ENCODE measurements at places on chromosomes 3 and 15.
A peak's percentile ranks its signal among the peaks of the same experiment; 100 is the strongest.

DNA sequence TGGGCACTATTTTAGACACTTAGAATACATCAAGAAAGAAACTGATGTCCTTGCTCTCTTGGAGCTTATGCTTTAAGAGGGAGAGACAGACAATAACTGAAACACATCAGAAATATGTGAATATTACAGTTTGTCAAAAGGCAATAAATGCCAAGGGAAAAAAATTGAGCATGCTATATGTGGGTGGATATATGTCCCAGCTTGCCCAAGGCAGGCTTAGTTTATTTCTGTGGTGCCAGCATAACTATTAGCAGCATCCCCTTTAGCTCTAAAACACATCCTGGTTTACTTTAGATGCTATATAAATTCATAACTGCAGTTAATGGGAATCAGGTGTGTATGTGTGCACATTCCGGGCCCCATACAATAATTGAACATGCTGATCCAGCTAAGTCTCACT lies 191.2 kb upstream of the PDZRN3 start:
- no peak for DNase-seq

DNA sequence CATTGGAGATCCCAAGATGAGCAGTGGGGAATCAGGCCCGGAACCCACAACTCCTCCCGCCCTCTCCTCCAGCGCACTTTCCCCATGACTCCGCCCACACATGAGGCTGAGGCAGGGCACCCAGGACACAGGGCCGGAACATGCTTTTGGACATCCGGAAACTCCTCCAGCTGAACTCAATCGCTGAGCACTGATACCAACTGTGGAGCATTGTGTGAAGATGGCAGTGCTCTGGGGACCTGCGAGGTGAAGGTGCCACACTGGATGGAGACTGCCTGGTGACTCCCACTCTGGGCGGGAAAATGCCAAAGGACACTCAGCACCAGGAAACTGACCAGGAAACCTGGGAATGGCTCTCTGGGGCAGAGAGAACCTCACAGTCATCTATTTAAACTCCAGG lies 189.1 kb downstream of the FAM43A start:
- no peak for DNase-seq

GRCh38 chr3:48927928-48928327 lies 9.3 kb downstream of the ARIH2 start:
- no peak for DNase-seq

DNA sequence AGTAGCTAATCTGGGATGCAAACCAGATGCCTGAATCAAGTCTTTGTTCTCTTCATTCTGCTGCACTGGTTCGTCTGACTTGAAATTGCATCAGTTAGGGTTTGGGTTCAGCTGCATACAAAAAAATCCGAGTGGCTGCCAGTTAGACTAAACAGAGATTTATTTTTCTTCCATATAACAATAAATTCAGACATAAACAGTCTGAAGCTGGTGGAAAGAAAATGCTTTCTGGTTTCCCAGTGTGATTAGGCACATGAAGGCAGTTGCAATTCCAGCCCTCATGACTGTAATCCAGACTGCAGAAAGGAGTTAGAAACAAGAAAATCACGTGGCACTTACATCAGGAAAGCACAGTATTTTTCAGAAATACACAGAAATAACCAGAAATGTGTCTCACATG lies 930.7 kb downstream of the MCTP2 start:
- no peak for DNase-seq

DNA sequence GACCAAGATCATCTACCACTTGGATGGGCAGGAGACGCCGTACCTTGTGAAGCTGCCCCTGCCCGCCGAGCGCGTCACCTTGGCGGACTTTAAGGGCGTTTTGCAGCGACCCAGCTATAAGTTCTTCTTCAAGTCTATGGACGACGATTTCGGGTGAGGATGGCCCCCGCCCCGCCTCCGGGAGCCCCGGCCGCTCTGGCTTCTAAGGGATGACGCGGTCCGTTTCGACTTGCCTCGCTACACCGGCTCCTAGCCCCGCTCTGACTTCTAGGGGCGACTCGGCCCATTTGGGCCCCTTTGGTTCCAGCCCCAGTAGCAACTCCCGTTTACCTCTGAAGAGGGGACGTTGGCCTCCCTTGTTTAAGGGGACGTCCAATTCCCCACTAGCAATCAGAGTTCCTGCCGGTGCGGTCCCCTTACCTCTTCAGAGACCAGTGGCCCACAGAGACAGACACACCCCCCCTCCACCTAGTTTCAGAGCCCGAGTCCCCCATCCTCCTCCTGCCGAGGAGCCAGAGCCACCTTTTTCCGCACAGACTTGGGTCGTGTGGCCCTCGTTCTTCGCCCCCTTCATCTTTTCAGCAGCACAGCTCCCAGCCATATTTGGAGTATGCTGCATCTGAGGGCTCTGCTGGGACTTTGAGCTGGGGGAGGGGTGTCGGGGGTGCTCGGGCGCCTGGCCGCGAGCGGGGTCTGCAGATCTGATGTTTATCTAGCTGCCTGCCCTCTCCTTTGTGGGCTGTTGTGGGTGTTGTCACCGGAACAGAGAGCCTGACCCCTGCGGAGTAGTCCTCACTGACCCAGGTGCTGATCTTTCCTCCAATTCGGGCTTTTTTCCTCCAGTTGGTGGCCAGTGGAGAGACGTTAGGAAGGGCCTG lies 706 bp downstream of the DVL3 start:
- peak; percentile 30 for DNase-seq

- DNase-seq, result no peak
Observed at GRCh38 chr3:45139372-45140140, 6.6 kb downstream of the CDCP1 start.

- no peak for DNase-seq
Observed at GRCh38 chr3:102790747-102791325, 356.0 kb downstream of the ZPLD1 start.

DNA sequence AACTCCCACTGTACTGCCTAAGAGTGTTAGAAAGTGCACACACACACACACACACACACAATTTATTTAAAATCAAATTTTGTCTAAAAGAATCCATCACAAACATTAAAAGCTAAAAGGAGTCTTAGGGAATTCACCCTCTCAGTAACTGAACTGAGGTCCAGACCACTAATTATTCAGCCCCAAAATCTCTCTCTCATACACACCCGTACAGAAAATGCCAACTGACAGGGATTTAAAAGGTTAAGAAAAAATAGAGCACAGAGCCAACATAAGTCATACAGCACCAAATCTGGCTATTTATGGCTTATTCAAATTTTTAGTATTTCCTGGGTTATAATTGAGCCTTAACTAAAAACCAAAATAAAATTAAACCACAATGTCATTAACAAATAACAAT lies 20.7 kb downstream of the GBE1 start:
- no peak for DNase-seq

DNA sequence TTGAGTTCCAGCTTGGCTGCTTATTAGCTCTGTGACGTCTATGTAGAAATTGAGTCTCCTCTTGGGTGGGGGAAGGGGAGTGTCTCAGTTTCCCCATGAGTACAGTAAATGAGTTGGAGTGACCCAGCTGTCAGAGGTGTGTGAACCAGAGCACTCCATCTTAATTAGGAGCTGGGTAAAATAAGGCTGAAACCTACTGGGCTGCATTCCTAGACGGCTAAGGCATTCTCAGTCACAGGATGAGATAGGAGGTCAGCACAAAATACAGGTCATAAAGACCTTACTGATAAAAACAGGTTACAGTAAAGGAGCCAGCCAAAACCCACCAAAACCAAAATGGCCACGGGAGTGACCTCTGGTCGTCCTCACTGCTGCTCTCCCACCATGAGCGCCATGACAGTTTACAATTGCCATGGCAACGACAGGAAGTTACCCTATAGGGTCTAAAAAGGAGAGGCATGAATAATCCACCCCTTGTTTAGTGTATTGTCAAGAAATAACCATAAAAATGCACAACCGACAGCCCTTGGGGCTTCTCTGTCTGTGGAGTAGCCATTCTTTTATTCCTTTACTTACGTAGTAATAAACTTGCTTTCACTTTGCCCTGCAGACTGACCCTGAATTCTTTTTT lies 222.4 kb downstream of the CACNA2D3 start:
- DNase-seq, result no peak

GRCh38 chr3:16841041-16841753 lies 43.6 kb upstream of the PLCL2 start:
- DNase-seq, result no peak

DNA sequence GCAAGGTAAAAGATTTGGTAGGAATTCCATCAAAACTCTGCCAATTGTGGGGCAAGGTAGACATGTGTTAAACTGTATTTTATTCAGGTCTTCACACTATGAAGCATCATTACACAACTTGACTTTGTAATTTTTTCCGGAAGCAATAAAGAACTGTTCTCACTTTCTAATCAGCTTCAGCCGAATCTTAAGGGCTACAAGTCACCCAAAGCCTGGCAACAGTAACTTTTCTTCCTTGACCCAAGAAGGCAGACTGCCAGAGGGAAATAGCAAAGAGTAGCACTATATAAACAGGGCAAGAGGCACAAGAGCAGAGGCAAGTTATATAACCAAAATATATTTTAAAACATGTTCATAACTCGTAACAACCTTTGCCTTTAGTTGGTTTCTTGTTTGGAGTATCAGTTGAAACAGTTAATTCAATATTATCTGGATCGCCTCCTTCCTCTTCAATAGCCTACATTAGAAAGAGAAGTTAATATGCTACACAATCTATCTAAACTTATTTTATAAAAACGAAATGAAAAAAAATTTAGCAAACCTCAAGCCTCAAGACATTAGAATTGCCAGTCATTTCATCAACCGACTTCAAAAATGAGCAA lies 1.4 kb downstream of the SLTM start:
- DNase-seq, result no peak

DNA sequence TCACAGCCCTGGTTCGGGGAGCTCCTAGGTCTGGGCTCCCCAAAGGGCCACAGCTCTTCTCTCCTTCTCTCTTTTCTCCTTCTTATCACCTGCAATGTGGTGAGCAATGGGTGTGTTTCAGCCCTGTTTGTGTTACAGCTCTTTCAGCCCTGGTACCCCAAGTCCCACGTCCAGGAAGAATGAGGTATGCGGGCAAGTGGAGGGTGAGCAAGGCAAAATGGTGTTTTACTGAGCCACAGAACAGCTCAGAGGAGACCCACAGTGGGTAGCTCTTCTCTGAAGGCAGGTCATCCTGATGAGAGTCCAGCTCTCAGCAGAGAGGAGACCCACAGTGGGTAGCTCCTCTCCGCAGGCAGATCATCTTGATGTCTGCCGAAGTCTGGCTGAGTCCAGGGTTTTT lies 86.8 kb downstream of the BFSP2 start:
- no peak for DNase-seq

DNA sequence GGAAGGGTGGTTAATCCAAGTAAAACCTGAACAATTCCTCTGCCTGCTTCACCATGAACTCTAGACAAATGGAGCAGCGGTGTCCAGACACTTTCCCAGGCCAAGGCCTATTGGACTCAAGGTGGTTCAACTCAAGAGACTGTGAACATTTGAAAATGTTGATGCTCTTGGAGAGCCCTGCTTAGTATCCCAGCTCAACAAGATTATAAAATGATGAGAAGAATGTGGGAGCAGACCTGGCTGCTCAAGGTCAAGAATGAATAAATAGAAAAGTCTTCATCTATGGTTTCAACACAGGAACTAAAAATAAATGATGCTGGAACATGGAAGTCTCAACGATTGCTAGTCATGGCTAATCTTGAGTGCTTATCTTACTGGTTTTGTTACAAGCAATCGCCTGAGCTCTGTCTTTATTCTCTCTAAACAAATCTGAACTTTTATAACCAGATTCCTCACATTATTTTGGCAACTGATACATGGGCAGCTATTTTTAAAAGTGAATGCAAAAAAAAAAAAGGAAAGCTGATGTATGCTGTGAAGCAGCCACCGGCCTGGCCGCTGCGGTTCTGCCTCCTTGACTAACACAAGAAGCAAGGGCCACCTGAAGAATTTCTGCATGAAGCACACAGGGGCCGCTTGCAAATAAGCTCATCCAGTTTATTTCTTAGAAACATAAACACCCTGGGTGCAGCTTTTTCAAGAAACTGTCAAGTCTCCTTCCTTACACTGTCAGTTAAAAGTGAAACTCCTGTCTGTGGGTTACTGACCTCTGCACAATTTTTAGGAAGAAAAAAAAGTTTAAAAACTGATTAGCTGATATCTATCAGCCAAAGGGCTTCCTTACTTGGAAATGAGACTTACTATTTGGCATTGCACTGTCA lies 120.1 kb upstream of the ARHGEF3 start:
- DNase-seq, result no peak

- DNase-seq, result no peak
Observed at GRCh38 chr15:100241572-100242482, 99.9 kb downstream of the ADAMTS17 start.

DNA sequence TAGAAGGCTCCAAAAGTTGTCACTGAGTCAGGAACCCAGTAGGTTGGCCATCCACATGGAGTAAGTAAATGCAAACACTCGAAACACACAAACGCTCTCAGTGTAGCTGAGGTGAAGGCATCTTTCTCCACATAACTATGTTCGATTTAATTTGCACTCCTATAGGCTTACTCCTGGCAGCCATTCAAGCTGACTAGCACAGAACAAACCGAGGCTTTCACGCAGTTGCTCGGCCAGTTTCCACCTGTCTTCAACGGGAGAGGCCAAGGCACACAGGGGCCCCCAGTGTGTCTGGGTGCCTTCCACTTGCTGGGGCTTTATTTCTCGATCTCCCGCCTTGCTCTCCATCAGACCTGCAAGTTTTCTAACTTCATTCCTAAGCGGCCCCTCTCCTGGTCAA lies 18.9 kb downstream of the RGMA start:
- peak; percentile 39 for DNase-seq

- DNase-seq, result no peak
Observed at GRCh38 chr15:61459785-61460707, 230.9 kb upstream of the RORA start.

DNA sequence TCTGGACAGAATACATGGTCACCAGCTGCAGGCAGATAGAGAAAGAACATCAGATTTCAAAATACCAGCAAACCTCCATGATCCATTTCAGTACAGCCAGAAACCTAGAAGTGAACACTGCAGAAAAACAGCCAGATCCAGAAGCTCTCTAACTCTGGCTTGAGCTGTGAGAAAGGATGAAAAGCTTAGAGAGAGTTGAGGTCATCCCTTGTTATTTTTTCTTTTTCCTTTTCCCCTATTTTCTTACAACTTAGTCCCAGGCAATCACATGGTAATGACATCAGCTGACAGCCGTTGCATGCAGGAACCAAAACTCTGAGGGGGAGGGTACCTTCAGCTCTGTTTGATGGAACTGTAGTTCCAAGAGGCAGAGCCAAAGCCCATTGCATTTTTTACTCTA lies 113.2 kb downstream of the TCF12 start:
- no peak for DNase-seq

DNA sequence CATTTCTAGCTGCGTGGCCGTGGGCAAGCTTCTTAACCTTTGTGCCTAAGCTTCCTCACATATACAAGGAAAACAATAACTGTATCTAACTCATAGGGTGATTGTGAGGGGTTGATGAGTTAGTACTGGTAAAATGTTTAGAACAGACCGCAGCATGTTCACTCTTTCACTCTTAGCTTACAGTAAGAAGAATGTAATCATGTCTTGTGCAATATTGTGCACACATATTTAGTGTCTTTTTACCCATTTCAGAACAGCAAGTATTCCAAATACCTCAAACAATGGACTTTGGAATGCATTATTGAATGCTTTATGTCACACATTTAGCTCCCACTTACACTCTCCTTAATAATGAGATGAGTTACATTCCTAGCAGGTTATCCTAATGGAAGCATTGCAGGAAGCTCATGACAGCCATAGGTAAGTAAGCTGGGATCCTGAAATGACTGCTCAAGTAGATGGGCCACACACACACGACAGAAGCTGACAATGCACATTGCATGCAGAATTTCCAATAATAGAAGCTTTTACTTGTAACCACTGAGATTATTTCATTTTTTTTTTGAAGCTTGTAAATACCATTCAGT lies 468.9 kb upstream of the WNT5A start:
- DNase-seq, result no peak

Measured in posterior cingulate gyrus (tissue), 11 donors.